ENCODE measurements at places on chromosomes 6 and 20.

DNA sequence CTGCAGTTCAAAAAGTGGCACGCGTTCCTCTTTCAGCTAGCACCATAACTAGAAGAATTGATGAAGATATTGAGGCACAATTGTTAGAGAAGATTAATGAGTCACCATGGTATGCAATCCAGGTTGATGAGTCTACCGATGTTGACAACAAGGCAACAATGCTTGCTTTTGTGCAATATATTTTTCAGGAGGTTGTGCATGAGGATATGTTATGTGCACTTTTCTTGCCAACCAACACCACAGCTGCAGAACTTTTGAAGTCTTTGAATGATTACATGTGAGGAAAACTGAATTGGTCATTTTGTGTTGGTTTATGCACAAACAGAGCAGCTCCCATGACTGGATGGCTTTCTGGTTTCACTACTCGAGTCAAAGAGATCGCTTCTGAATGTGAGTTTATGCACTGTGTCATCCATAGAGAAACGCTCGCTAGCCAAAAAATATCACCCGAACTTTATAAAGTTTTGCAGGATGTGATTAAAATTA lies 129.3 kb upstream of the SLC24A3 start:
- DNase-seq: no peak

DNA sequence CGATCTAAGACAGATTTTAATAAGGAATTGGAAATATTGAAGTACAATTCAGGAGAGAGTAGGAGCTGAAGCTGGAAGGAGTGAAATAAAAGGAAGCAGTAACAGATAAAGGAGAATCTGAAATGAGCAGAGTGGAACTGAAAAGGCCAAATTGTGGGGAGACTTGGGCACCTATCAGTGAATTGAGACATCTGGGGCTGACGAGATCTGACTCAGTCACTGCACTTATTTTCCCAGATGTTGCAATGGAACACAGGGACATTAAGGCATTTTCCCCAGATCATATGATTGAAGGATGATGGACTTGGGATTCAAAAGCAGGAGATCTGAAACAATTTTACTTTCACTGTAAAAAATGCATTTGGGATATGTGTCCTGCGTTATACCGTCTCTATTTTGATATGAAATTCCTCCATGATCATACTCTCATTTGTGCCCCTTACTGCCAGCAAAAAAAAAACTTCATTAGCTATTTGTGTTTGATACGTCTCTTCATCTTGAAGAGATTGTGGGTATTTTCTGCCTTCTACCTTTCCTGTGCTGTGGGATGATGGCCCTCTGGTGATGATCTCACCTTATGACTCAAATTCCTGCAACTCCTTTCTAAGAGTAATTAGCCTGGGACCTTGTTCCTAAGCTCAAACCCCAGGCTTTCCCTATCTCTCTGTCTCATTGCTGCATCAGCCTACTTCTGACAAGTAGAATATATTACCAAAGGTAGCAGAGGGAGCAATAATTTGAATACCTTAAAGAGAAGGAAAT lies 278.5 kb upstream of the MAN1A1 start:
- DNase-seq: no peak

- DNase-seq: no peak
Observed at GRCh38 chr20:58900397-58900796, 47.9 kb downstream of the GNAS start.

- no peak for DNase-seq
Observed at GRCh38 chr6:112253498-112253840, 898 bp downstream of the LAMA4 start.

- DNase-seq: no peak
Observed at GRCh38 chr20:32033316-32033715, 18.7 kb upstream of the HCK start.

GRCh38 chr6:116424001-116424400 lies 37.2 kb upstream of the CALHM6 start:
- no peak for DNase-seq

- DNase-seq: no peak
Observed at GRCh38 chr6:46062312-46062711, 46.7 kb upstream of the CLIC5 start.

- no peak for DNase-seq
Observed at GRCh38 chr6:159152041-159152440, 17.2 kb upstream of the FNDC1 start.

DNA sequence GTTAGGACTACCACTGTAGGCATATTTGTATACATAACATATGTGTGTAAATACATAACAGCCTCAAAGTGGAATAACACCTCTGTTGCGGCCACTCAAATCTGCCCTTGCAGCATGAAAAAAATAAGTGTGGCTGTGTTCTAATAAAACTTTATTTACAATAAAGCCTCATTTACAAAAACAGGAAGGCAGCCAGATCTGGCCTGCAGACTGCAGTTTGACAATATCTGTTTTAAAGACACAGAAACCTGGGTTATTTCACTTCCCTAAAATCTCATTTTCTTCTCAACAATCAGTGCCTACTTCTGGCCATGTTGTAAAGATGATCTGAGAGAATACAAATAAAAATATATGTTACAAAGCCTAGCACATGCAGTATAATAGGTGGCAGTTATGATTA lies 53.9 kb upstream of the SCML4 start:
- no peak for DNase-seq

GRCh38 chr6:96164802-96165201 lies 149.0 kb downstream of the FUT9 start:
- DNase-seq: no peak

GRCh38 chr6:157471077-157471686 lies 90.2 kb downstream of the ZDHHC14 start:
- no peak for DNase-seq

DNA sequence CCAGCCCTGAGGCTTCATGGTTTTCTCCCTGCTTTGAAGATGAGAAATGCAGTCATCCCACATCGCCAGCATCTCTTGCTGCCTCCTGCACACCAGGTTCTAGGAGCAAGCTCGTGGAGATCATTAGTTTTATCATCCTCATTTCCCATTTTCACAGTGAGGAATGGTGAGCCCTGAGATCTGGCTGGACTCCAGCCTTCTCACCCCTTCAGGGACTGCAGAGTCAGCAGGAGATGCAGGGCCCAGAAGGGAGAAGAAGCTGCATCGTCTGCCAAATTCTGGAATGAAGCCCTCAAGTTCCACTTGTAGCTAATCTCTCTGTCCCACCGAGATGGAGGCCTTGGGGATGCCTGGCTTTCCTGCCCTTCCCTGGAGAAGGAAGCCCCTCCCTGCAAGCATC lies 216.8 kb downstream of the TAF4 start:
- DNase-seq: no peak

DNA sequence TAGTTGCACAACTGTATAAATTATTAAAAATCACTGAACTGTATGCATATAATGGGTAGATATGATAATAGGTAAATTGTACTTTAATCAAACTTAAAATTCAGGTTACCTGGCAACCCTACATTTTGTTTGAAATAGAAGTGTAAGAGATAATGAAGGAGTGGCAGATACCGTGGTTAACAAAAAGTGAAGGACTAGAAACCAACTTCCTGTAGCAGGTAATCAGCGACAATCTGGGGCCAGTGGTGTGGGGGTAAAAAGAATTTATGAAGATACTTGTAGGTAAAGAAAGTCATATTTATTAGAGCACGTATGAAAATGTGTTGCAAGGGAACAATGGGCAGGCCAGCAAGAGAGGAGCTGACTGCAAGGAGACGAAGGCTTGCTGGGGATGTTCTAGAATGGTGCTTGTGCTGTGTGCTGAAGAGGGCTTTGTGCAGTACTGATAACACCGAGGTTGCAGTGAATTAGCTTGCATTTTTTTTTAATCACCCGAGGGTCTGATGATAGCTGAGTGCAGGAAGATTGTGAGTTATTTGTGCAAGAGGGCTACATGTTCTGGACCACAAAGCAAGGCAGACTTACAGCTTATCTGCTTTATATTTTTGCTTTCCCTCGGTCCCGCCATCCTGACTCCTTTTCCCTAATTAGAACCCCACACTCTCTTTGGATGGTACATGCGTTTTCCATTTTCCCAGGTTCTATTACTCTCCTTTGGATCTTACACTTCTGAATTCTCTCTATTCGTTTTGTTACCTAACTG lies 4.6 kb upstream of the ENPP1 start:
- no peak for DNase-seq

DNA sequence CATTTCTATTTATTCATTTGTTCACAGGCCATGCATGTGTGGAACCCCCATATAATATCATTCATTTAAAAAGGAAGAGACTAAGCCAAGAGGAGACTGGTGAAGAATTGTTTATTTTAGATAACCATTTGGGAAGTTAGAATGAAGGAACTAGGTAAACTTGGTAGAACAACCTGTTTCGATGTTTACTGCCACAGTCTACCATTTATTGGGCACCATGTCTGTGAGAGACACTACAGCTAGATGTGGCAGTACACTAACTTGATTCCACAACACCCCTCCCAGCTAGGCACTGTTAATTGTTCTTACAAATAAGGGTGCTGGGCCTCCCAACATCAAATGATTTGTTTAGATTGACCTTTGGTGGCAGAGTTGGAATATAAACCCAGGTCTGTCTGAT lies 592.4 kb downstream of the EPM2A start:
- no peak for DNase-seq

GRCh38 chr6:169905041-169905807 lies 153.8 kb downstream of the ERMARD start:
- DNase-seq: no peak

DNA sequence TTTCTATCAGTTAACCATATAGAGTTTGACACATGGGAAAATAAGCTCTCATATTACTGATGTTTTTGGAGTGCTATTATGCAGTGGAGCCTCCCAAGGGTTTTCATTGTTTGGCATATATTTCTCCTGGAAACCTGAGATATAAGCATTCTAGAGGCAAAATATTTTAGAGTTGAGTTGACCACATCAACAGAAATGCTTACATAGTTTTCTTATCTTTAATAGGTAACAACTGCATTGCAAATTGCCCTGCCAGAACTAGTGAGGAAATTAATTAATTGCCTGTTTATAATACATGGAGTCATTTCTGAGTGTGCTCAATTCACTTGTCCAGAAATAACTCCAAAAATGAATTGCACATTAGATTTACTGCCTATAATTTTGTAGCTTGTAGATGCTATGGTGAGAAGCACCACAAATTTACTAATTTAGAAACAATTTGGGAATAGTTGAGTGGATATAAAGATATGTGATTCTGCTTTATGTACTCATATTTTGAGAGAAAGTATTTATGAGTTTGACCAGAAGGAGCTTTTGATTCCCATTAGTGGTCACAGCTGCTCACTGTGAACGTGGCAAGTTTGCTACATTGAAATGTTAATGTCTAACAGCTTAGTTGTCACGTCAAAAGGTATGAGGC lies 288.7 kb downstream of the CD109 start:
- DNase-seq: no peak

DNA sequence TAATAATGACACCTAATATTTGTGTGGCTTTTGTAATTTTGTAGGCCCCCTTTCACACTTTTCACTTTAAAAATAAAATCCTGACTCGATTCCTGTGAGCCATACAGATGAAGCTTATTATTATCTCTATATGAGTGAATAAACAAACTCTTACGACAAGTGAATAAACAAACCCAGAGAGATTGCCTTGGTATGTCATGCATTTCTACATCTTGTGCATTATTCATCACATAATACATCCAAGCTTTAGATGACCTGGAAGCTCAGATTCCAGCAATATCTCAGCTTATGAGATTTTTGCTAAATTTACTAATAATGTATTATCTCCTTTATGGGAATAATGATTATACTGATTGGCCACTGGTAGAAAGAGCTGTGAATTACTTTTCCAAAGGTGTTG lies 248.2 kb downstream of the TBX18 start:
- DNase-seq: no peak

DNA sequence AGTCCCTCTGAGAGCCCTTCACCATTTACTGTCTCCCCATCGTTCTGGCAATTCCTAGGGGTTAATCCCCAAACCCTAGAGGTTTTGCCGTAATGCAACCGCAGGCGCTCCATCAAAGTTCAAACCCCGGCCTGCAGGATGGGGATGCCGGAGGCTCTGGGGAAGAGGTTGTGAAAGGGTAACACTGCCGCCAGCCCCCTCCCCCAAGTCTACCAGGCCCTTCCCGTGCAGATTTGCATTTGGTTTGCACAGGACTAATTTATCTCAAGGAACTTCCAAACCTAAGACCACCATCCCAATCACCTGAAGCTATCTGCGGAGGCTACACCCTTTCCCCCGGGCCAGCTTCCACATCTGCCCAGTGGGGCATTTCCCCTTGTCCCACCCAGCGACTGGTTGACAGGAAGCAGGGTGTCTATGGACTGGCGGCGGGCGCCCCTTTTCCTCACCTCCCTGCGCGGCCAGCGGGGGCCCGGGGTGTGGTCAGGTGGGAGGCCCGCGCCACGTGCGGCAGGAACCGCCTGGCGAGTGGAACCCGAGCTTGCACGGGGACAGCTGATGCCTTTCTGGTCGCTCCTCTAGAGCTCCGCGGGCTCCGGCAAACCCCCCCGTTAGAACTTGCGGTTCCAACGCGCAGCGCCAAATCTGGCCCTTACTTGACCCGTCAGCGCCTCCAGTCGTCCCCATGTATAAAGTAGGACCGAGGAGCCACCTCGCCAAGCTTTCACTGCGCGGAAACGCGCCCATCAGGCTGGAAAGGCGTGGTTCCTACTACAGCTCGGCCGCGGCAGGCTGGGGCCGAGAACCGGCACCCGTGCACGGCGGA lies 9.4 kb upstream of the SLC4A11 start:
- no peak for DNase-seq

GRCh38 chr20:32922466-32922865 lies 63.7 kb downstream of the EFCAB8 start:
- no peak for DNase-seq
